Thoracic aorta (tissue), 2 donors: ENCODE measurements at places on chromosomes 1 and 21.

DNA sequence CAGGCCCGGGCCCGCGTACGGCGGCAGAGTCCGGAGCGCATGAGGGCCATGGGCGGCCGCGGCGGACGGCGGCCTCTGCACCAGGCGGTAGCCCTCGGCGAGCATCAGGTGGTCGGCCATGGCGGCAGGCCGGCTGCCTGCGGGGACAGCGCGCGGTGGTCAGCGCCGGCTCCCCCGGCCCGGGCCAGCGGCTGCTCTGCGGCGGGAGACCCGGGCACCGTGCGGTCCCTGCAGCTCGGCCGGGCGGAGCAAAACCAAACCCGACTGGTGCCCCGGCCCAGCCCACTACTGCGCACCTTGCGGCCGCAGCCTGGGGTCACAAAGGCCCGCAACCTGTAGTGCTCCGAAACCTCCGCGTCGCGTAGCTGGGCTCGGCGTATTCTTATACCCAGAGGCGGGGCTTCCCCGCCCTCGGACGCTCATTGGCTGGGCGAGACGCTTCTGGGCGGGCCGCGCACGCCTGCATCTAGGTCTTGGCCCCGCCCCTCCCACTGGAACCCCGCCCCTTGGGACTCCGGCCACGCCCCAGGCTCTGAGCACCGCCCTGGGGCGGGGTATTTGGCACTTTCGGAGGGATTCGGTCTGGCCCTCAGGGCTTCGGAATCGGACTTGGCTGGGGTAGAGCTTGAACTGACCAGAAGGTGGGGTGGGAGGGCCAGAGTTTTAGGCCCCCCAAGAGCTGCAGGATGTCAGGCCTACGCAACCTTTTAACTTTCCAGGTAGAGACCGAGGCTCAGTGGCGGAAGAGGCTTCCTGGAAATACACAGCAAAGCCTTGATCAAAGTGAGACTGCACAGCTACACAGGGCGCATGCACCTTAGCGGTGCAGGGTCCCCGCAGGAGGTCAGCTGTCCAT lies at the start of gene CITED4:
Gene CITED4, minus strand, starts transcription at position 356 of the 856 bp plus-strand sequence. Its CDS starts 236 bp downstream, at position 120.
- peak; percentile 88 for DNase-seq

DNA sequence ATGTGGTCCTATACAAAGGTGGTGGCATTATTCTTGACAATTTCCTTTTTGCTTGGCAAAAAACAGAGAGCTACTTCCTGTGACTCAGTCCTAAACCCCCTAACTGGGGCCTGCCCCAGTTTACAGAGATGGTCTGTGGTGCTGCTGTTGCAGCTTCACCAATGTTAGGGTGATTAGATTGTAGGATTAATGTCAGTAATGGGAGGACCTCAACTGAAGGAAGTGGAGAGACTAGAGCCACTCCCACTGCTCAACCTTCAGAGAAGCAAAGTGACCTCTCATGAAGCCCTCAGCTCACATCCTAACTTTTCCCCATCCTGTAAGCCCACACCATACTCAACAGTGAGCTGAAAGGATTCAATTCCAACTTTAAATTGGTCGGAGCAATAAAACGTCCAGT lies 3.6 kb downstream of the S100A6 start:
- no peak for DNase-seq

DNA sequence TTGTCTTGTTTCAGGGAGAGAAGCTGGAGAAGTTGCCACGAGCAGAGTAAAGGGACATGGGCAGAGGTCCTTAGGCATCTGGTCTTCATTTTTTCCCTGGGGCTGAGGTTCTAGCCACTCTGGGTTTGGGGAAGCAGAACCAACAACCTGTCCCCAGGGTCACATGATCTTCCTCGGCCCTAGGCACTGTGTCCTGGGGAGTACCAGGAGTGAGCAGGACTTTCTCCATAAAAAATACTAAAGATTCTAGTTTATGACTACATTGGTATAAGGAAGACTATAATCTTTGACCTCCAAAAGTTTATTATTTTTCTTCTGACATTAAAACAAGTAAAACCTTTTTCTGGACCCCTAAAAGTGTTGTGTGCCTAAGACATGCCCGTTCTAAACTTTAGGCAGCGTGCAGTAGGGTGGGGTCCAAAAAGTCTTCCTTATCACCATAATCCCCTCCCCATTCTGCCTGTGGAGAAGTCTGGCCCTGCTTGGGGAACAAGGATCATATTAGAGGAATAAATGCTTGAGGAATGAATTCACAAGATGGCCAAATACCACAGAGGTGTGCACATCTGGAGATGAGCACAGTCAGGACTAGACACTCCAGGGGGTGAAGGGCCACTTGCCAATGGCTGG lies 19.3 kb upstream of the IGSF3 start:
- no peak for DNase-seq

DNA sequence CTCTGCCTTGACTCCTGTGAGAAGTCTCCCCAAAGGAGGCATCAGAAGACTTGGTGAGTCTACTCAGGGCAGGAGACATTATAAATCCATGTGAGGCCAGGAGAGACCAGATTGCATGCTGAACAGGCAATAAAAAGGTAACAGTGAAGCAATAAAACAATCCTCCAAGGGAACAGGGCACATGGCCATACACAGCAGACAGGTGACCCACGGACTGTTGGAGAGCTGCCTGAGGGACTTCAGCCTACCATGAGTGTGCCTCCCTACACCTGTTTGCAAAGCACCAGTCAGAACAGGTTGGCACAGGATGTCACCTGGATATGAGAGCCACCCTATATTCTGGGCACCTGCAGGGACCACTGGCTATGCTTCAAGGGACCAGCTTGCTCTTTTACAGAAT lies 67.6 kb downstream of the MAB21L3 start:
- no peak for DNase-seq

DNA sequence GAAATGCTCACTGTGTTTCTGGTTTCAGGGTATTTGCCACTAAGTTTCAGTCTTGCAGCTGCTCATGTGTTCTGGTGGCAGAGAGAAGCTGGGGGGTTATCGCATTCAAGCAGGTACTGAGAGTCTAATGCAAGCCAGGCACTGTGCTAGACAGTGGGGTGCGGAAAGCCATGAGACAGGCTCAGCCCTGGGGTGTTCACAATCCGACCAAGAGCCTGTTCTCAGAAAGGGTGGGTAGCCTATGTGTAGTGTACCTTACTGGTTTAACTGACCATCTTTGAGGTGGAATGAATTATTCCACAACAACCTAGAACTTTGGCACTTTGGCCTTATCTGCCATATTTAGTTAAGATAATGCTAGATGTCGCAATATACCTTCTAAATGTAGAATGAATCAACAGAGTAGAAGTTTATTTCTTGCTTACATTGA lies 55.3 kb upstream of the ROR1 start:
- no peak for DNase-seq

- DNase-seq: peak; percentile 6
Observed at GRCh38 chr1:108200687-108201051, 526 bp upstream of the SLC25A24 start.

GRCh38 chr1:16094453-16095158 lies 21.2 kb upstream of the FAM131C start:
- DNase-seq: no peak

GRCh38 chr1:152899027-152899426 lies 9.3 kb upstream of the IVL start:
- DNase-seq: no peak
